ENCODE measurements at places on chromosomes 11 and 22. TPM values are rescaled to one million over a fixed set of nuclear protein-coding genes. Genes with fewer than 3 reads are reported as not detected.

DNA sequence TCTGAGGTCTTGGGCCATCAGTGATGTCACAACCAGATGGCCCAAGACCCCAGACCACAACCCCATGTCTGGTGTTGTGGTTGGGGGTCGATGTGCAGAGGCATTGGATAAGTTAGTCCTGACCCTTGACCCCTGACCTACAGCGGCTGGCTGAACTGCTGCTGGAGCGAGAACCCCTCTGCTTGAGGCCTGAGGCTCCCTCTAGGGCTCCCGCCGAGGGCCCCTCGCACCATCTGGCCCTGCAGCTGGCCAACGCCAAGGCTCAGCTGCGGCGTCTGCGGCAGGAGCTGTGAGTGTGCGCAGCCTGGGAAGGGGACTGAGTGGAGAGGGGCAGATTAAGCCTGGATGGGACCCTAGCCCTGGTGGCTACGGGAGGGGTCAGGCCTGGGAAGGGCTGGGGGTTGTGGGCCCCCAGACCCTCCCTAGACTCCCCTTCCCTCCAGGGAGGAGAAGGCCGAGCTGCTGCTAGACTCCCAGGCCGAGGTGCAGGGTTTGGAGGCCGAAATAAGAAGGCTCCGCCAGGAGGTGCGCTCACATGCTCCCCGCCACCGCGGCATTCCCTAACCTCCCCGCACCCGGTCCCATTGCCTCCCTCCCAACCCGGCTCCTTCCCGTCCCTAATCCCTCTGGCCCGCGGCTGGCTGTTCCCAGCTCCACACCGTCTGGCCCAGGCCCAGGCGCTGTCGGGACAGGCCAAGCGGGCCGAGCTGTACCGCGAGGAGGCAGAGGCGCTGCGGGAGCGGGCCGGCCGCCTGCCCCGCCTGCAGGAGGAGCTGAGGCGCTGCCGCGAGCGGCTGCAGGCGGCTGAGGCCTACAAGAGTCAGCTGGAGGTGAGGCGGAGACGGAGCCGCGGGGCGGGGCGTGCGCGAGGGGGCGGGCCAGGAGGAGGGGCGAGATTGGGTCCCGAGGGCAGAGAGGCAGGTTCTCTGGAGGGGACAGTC lies 2.1 kb downstream of the CCDC88B start:
- peak; percentile 94 for DNase-seq
- H3K27me3 ChIP-seq: no peaks in the 10 kb centered on the region
- H3K36me3 ChIP-seq: peaks cover 15% of the 10 kb centered on the region
- peaks cover 31% of the 10 kb centered on the region for H3K4me1 ChIP-seq
- peak overlapping the region; percentile 47 for H3K4me3 ChIP-seq

GRCh38 chr22:47816863-47817210 lies 1054.4 kb downstream of the TBC1D22A start:
- H3K27ac ChIP-seq: no peak overlapping the region
- no peaks in the 10 kb centered on the region for H3K4me1 ChIP-seq
- DNase-seq: no peak
- no peaks in the 10 kb centered on the region for H3K36me3 ChIP-seq
- H3K4me3 ChIP-seq: no peak overlapping the region

GRCh38 chr11:18749681-18750319 lies 23.8 kb upstream of the IGSF22 start:
- no peak overlapping the region for H3K4me3 ChIP-seq
- no peaks in the 10 kb centered on the region for H3K4me1 ChIP-seq
- H3K27me3 ChIP-seq: no peaks in the 10 kb centered on the region
- H3K36me3 ChIP-seq: no peaks in the 10 kb centered on the region

IGSF9B gene
- 5.5 TPM for total RNA-seq

GRCh38 chr11:24617856-24618255 lies 121.0 kb downstream of the LUZP2 start:
- no peaks in the 10 kb centered on the region for H3K4me1 ChIP-seq
- no peaks in the 10 kb centered on the region for H3K27me3 ChIP-seq
- no peak overlapping the region for H3K4me3 ChIP-seq
- H3K27ac ChIP-seq: no peak overlapping the region

DNA sequence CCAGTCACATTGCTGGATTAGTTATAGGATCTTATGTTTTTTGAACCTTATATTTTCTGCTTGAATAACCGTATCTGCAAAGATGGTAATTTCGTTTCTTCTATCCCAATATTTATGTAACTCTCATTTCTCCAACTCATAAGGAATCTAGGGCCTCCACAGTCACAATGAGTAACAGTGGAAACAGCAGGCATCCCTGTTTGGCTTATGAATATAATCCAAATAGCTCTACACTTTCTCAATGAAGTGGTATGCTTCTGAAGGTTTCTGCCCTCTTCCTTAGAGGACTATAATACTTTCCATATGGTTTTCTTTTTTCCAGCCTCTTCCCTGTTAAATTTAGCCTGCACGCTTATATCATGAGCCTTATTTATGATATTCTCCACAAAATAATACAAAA lies 16.5 kb downstream of the ATP6V1E1 start:
- H3K27ac ChIP-seq: no peak overlapping the region
- H3K36me3 ChIP-seq: peaks cover 86% of the 10 kb centered on the region
- H3K4me3 ChIP-seq: no peak overlapping the region
- DNase-seq: no peak
- H3K4me1 ChIP-seq: no peaks in the 10 kb centered on the region

GRCh38 chr11:86175191-86175590 lies 69.4 kb upstream of the EED start:
- no peak overlapping the region for H3K4me3 ChIP-seq
- no peak overlapping the region for H3K27ac ChIP-seq
- DNase-seq: no peak
- no peaks in the 10 kb centered on the region for H3K27me3 ChIP-seq

DNA sequence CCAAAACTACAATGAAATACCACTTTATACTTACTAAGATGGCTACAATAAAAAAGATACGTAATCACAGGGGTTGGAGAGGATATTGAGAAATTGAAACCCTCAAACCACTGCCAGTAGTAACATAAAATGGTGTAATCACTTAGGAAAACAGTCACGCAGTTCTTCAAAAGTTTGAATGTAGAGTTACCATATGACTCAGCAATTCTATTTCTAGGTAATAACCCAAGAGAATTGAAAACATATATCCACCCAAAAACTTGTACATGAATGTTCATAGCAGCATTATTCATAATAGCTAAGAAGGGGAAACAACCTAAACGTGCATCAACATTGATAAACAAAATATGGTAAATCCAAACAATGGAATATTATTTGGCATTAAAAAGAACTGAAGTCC lies 24.4 kb upstream of the PSMA1 start:
- no peak overlapping the region for H3K4me3 ChIP-seq
- H3K4me1 ChIP-seq: peaks cover 20% of the 10 kb centered on the region
- DNase-seq: no peak
- no peaks in the 10 kb centered on the region for H3K27me3 ChIP-seq
- H3K27ac ChIP-seq: no peak overlapping the region

DNA sequence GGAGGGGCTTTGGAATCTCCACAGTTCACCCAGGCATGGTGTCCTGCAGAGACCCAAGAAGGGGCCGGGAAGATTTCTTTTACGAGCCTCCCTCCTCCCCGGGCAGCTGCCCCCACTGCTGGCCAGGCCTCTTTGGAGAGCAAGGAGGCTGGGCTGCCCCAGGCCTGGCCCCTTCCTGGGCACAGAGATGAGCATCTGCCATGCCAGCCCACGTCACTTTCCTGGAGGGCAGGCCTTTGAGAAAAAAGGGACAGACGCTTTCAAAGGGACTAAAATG lies 60.5 kb upstream of the FGF3 start:
- H3K27me3 ChIP-seq: peaks cover 18% of the 10 kb centered on the region
- H3K4me1 ChIP-seq: no peaks in the 10 kb centered on the region
- peak; percentile 9 for DNase-seq
- no peak overlapping the region for H3K4me3 ChIP-seq
- no peaks in the 10 kb centered on the region for H3K36me3 ChIP-seq

PLEKHA7 gene
- 44.0 TPM for total RNA-seq

GRCh38 chr11:81359476-81359875 lies 1374.2 kb downstream of the FAM181B start:
- H3K36me3 ChIP-seq: no peaks in the 10 kb centered on the region
- no peak overlapping the region for H3K4me3 ChIP-seq
- H3K27me3 ChIP-seq: no peaks in the 10 kb centered on the region
- no peak for DNase-seq
- no peaks in the 10 kb centered on the region for H3K4me1 ChIP-seq

GRAP2 gene
- total RNA-seq: 9.5 TPM

DNA sequence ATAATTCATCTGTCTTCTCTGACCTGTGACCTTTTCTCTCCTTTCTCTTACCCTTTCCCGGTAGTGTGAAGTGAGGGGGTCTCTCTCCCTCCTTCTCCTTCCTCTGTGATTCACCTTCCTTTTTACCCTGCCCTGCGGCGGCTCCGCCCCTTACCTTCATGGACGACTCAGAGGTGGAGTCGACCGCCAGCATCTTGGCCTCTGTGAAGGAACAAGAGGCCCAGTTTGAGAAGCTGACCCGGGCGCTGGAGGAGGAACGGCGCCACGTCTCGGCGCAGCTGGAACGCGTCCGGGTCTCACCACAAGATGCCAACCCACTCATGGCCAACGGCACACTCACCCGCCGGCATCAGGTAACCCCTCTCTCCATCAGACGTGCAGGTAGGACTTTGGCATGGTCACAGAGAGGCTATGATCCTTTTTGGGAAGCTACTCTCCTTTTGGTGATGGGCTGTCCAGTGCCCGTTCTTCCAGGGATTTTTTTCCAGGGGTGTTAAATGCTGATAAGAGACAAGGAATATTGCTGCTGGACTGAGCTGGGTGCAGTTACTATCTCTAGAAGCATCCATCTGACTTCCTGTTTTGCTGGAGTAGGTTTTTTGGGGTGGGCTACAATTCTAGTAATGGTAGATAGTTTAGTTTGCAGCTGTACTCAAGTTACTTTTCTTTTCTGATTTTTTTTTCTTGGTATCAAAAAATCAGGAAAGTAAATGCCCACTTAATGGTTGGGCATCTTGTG lies 29.9 kb downstream of the CTNND1 start:
- peaks cover 91% of the 10 kb centered on the region for H3K4me1 ChIP-seq
- peak overlapping the region; percentile 72 for H3K27ac ChIP-seq
- H3K4me3 ChIP-seq: no peak overlapping the region
- H3K27me3 ChIP-seq: no peaks in the 10 kb centered on the region
- no peak for DNase-seq

MPST gene
- total RNA-seq: 73.2 TPM

GRCh38 chr11:88363648-88364065 lies 26.1 kb upstream of the CTSC start:
- H3K27me3 ChIP-seq: no peaks in the 10 kb centered on the region
- no peaks in the 10 kb centered on the region for H3K36me3 ChIP-seq
- no peak overlapping the region for H3K27ac ChIP-seq
- peaks cover 23% of the 10 kb centered on the region for H3K4me1 ChIP-seq

HTR3A gene
- not detected for total RNA-seq

DNA sequence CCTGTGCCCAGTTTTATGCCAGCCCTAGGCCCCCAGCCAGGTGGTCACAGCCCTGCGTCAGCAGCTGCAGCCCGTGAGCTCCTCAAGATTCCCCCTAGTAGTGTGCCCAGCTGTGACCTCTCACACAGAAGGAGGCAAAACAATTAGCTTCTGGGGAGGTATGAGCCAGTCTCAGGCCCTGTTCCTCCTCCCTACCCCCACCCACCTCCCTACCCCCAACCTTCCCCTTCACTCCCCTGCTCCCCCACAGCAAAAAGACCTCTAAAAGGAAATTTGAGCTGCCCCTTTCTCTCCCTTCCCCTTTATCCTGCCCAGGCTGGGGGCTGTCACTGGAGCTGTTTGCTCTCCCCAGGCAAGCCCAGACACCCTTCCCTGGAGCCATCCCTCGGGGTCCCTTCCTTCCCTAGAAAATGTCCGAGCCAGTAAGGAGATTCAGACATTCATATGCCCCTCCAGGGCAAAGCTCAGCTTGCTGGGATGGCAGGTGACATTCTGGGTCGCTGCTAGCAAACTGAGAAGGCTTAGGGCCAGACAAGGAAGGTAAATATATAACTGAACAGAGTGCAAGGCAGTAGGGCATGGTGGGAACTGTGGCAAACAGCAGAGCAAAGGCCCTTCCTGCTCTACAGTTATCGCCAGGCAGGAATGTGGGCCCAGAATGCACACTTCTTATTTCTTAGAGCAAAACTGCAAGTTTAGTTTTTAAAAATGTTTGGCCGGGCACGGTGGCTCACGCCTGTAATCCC lies 300.2 kb downstream of the MN1 start:
- H3K4me1 ChIP-seq: no peaks in the 10 kb centered on the region
- no peaks in the 10 kb centered on the region for H3K27me3 ChIP-seq
- DNase-seq: no peak

MISFA gene
- total RNA-seq: 3.3 TPM

H19 gene
- 87.6 TPM for total RNA-seq

Measured in lower lobe of right lung (tissue), 2 donors.